Kidney epithelial cell (primary cell): ENCODE measurements at places on chromosomes 12 and 14.
A peak's percentile ranks its signal among the peaks of the same experiment; 100 is the strongest.

- DNase-seq = no peak
Measured at GRCh38 chr14:69093631-69094421, 59.1 kb downstream of the DCAF5 start.

GRCh38 chr12:95620171-95620570 lies 68.9 kb upstream of the USP44 start:
- DNase-seq = no peak

DNA sequence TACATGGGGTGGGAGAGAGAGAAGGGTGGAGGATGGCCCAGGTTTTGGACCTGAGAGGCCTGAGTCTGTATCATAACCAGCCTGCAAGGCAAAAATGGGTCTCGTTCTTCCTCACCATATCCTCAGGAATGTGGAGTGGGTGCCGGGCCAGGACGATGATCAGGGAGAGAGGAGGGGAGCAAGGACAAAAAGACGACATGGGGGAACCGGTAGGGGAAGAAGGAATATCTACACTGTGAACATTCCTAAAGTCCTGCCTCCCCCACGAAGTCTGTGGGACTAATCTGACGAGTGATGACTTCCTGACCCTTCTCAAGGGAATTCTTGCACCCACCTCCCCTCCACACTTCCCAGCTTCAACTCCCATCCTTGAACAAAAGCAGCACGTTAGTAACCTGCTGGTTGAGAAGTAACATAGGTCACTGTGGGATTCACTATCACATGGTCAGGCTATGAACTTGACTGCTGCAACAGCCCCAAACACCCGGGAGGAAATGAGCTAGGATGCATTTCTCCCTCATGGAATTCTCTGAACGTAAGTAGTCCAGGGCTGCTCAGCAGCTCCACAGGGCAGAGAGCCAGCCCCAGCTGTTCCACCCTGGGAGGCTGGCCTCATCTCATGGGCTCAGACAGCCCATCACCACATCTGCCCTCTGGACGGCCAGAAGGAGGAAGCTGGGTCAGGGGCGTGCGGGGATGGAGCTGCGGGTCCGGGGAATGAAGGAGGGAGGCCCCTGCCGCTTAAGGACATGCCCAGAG lies 36.8 kb upstream of the VWF start:
- no peak for DNase-seq

GRCh38 chr12:57632073-57632957 lies 686 bp downstream of the B4GALNT1 start:
- DNase-seq = no peak

DNA sequence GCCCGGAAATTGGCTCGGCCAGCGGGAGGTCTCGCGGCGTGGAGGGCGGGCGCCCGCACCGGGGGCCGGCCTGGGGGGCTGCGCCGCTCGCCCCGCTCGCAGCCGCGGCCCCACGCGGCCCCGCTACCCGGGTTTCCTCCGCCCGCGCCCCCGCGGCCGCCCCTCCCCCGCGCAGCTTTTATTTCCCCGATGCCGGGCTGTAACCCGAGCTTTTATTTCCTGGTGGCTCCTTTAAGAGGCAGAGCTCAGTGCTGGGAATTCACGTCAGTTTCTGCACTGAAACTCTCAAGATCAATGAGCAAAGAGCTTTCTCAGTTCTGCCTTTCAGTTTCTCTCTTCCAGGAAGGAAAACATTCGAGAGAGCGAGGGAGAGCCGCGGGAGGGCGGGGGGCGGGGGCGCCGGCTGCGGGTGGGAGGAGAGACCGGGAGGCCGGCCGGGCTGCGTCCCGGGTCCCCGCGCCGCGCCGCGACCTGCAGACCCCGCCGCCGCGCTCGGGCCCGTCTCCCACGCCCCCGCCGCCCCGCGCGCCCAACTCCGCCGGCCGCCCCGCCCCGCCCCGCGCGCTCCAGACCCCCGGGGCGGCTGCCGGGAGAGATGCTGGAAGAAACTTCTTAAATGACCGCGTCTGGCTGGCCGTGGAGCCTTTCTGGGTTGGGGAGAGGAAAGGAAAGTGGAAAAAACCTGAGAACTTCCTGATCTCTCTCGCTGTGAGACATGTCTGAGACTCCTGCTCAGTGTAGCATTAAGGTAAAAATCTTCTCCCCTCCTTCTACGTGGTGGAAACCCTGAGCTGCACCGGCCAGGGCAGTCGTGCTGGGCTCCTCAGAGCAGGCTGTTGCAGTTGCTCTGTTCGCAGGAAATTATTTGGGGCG lies at the start of gene ETV6:
ETV6 (plus strand) TSS at position 262 of the 873 bp plus-strand sequence; CDS start at position 716, 454 bp downstream.
- peak; percentile 80 for DNase-seq

- no peak for DNase-seq
Measured at GRCh38 chr12:32431025-32431424, 31.7 kb downstream of the FGD4 start.
